HEK293T (cell line): ENCODE measurements at places on chromosomes 1 and 21.

- no peak for DNase-seq
Observed at GRCh38 chr1:196160066-196160795, 448.0 kb downstream of the KCNT2 start.

- DNase-seq = no peak
Observed at GRCh38 chr1:248849637-248850036, 9.2 kb downstream of the ZNF692 start.

DNA sequence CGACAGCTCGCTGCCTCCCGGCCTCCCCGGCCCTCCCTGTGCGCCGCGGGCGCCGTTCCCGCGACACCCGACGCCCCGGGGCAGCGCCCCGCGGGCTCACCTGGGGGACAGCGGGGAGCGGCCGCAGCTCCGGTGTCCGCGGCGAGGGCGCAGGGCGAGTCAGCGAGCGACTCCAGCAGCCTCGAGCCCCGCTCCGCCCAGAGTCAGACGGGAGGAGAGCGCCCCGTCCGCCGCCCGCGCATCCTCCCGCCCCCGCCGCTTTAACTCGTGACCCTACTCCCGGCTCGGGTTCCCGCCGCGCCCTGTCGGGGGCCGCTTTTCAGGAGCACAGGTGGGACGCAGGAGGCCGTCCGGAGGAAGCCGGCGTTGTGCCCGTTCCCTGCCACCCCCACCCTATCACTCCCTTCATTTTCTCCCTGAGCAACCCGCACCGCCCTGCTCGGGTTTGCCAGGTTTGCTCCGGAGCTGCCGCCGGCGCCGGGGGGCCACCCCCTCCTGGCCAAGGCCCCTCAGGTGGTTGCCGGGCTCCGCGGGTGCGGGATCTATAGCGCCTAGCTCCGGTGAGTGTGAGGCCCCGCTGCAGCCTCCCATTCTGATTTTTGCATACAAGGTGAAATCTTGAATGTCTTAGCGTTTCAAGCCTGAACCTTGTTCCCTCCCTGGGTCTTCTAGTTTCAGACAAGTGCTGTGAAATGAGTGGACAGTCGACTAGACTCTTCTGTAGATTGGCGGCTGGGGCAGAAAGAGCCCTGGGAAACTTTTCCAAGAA, at the start of gene MCOLN3:
Gene MCOLN3, minus strand, starts transcription at position 205 of the 769 bp plus-strand sequence. CDS start 3,140 bp downstream, outside the sequence.
- peak; percentile 71 for DNase-seq

- no peak for DNase-seq
Observed at GRCh38 chr1:197976368-197976767, 59.2 kb downstream of the LHX9 start.

DNA sequence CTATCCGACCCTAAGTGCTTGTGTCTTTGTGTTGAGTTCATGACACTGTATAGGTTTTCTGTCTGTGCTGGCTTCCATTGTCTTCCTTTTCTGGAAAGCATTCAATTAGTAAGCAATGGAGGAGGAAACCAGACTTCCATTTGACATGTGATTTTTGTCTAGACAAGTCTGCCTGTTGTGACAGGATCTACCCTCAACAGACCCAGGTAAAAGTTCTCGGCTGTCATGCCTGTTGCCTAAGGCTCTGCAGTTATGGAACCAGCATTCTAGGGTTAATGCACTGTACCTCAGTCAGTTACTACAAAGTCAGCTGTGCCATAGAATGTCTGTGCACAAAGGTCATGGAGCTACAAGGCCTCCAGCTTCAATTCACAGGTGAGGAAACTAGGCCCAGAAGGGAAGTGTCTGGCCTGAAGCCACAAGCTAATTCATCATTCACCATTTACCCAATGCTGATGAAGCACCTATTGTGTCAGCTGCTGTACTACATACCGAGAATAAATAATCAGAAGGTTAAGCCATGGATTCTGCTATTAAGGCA, 72.3 kb downstream of the PLPP3 start:
- DNase-seq = no peak

DNA sequence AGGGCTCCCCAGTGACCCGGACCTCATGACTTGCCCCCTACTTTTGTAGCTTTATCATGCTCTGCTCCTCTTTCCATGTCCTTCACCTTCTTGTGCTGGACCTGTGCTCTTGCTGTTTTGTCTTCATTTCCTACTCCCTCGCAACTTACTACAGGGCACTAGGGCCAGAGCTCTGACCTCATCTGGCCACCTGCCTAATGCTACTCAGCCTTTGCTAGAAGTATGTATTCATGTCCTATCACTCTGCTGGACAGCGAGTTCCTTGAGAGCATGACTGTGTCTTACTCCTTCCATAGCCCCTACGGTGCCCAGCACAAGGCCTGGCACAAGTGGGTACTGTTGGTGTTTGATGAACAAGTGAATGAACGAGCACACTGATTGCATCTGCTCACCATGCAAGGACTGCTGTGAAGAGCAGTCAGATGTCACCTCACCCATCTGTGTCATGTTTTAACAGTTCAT, 1.9 kb downstream of the MTFR1L start:
- no peak for DNase-seq

GRCh38 chr1:185409763-185410528, 92.9 kb upstream of the IVNS1ABP start:
- no peak for DNase-seq

DNA sequence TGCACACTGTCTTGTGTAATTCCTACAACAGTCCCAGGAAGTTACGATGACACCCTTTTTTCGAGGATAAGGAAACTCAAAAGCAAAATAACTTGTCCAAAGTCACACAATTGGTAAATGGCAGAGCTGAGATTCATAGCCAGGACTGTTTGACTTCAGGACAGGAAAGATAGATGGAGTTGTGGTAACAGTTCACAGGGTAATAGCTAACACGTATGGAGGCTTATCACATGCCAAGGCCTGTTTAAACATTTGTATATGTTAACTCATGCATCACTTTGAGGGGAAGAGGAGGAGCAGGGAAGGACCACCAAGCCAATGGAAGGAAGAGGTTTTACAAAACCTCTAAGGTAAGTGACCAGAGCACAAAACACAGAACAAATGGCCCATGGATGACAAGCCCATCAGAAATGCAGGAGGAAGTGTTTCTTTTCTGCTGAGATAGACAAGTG, 2.8 kb downstream of the DHCR24 start:
- no peak for DNase-seq

GRCh38 chr1:15882665-15883064, 35.2 kb downstream of the SPEN start:
- no peak for DNase-seq

GRCh38 chr1:31368611-31369107, 4.2 kb downstream of the FABP3 start:
- DNase-seq = no peak

DNA sequence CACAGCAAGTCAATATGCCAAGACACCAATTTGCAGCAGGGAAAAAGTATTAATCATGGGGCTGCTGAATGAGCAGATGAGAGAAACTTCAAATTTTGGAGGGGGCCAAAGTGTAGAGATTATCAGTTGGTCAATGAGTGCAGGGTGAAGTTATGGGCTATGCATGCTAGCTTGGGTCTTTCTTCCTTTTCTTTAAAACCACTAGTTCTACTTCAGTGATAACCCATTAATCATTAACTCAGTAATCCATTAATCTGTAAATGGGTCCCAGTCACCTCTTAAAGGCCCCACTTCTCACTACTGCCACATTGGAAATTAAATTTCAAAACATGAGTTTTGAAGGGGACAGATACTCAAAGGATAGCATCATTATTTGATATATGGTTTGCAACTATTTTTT, 688.6 kb upstream of the ADGRL4 start:
- DNase-seq = no peak

DNA sequence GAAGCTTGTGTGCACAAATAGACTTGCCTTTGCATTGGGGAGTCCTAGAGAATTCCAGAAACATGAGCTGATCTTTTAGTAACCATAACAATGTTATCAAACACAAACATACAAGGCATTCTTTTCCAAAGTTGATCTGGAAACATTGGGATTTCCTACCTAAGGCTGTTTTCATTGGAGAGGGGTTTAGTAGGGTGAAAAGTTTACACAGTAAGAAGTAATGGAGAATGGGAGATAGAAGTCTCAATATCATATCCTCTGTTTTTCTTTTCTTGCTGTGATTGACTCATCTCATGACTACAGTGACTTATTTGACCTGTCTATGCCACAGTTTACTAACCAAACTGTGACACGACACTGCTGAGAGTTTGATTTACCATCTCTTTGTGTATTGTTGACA, 65.6 kb upstream of the PLA2G4A start:
- DNase-seq = no peak

- DNase-seq = no peak
Observed at GRCh38 chr1:193592317-193592716, 405.9 kb upstream of the B3GALT2 start.

DNA sequence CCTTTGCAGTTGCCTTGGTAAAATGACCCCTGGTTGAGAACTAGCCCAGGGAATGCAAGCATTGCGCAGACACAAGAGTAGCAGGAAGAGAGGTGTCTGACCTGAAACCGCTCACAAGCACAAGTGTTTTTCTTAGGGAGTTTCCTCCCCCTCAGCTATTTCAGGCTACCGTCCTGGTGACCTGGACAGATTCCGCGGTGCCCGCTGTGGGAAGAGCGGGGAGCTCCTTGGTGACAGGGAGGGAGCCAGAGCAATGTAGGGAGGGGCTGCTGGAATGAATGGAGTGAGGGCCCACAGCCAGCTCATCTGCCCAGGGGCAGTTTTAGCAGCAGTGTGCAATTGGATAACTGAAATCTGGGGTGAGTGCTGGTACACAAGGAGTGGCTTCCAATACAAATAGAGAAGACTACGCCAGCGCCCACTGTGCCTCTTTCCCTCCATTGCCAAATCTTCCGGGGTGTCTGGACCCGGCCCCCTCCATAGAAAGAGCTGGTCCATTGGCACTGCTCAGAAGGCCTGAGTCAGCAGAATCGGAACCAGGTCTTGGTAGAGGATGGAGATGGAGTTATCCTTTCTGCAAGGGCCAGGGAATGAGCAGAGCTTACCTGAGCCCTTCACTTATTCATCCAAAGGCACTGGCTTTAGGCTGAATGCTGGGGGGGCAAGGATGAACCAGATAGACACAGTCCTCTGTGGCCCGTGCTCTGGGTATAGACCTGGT, 82.8 kb downstream of the TRABD2B start:
- DNase-seq = no peak

DNA sequence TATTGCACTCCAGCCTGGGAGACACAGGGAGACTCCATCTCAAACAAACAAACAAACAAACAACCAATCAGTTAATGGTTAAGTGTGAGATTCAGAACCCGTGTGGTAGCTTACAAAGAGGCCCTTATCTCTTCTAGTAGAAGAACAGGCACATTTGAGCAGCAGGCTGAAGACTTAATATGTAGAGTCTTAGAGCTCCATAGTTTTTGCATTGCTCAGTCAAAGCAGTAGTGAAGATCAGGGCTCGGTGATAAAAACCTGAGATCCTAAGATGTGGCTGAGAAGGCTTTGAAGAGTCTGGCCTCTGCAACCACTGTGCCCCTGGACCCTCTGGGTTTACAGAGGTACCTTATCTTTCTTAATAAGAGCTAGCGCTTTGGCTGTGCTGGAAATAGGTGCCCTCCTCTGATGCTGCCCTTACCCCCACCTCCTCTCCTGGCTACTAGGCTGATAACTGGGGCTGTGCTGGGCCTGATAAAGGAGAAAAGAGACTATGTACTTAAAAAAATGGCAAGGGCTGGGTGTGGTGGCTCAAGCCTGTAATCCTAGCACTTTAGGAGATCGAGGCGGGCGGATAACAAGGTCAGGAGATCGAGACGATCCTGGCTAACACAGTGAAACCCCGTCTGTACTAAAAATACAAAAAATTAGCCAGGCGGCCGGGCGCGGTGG, 10.5 kb upstream of the UCK2 start:
- DNase-seq = no peak

DNA sequence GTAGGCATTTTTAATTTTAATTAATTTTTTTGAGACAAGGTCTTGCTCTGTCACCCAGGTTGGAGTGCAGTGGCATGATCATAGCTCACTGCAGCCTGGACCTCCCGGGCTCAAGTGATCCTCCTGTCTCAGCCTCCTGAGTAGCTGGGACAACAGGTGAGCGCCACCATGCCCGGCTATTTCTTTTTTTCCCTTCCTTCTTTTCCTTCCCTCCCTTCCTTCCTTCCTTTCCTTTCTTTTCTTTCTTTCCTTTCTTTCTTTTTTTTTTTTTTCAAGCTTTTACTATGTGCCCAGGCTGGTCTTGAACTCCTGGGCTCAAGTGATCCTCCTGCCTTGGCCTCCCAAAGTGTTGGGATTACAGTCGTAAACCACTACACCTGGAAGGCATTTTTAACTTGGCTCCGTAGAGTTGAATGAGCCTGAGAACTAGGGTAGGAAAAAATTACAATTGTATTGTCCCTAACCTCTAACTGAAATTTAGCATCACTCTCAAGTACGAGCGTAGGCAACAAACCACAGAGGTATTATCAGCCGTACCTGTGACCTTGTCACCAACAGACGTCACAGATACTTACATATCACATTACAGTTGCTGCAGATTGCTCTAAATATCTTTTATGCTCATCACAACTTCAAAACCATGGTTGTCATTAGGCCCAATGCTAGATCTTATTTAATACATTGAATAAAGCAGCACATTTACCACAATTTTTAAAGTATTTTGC, 8.0 kb downstream of the RUNX3 start:
- no peak for DNase-seq

GRCh38 chr1:99534638-99534930, 111.3 kb upstream of the PALMD start:
- DNase-seq = no peak

GRCh38 chr1:203084588-203085527, 954 bp downstream of the MYOG start:
- DNase-seq = peak; percentile 74

GRCh38 chr1:28887835-28888682, 26.3 kb upstream of the EPB41 start:
- no peak for DNase-seq

GRCh38 chr1:100539836-100540536, 2.0 kb downstream of the GPR88 start:
- no peak for DNase-seq

GRCh38 chr1:79982211-79982610, 975.7 kb upstream of the ADGRL4 start:
- DNase-seq = no peak

DNA sequence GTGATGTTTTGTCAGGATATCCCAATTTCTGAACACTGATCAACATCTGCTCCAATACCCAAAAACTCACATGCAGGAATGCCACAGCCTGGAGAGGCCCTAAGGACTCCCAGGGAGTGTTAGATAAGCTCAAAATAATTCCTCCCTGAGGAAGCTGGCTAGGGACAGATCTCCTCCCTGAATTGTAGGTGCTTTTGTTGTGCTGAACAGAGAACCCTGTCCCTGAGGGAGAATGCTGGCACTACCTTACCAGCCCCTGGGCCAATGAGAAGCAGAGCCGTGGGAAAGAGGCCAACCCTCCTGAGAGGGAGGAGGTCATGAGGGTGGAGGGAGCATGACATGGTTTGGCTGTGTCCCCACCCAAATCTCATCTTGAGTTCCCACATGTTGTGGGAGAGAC, 73.6 kb upstream of the PTGFRN start:
- DNase-seq = no peak

DNA sequence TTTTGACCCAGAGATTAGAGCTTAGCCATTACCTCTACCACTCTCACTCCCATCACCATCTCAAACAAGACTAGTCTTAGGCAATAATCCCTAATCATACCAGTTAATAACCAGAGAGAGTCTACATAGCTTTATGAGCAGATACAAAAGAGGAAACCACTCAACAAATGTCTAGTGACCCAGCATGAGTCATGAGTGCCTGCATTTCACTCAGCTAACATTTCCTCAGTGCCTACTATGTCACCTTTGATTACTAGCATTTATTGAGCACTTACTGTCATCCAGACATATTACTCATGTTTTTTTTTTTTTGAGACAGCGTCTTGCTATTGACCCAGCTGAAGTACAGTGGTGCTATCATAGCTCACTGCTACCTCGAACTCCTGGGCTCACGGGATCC, 35.9 kb upstream of the GALNT2 start:
- DNase-seq = no peak

- DNase-seq = no peak
Observed at GRCh38 chr1:25784575-25785051, 15.4 kb upstream of the SELENON start.
